Epithelial cell of umbilical artery (primary cell): ENCODE measurements at places on chromosomes 5 and 9. TPM values are rescaled to one million over a fixed set of nuclear protein-coding genes. Genes with fewer than 3 reads are reported as not detected.

Gene TMEM232
- total RNA-seq: 1.3 and 1.5 TPM in 2 replicates

Gene ANKS6
- total RNA-seq: 7.4 and 9.4 TPM in 2 replicates

Gene ZNF883
- 0.32 and 0.76 TPM in 2 replicates for total RNA-seq

Gene CTNND2
- total RNA-seq: not detected in 2 replicates
